Endothelial cell of coronary artery (primary cell): ENCODE measurements at places on chromosomes 7 and 10. TPM values are rescaled to one million over a fixed set of nuclear protein-coding genes. Genes with fewer than 3 reads are reported as not detected.

CYP2C19 gene
- not detected in 2 replicates for total RNA-seq

TMUB1 gene
- total RNA-seq = 12.1 and 16.7 TPM in 2 replicates

RADIL gene
- total RNA-seq = 0.18 and 1.0 TPM in 2 replicates

PRKG1 gene
- 1.9 and 3.9 TPM in 2 replicates for total RNA-seq

XRCC2 gene
- total RNA-seq = 2.0 and 3.7 TPM in 2 replicates

HNRNPA2B1 gene
- 149 and 150 TPM in 2 replicates for total RNA-seq

HDAC9 gene
- total RNA-seq = 1.8 and 6.0 TPM in 2 replicates

CARD11 gene
- total RNA-seq = 37.6 and 46.0 TPM in 2 replicates

TEX47 gene
- not detected in 2 replicates for total RNA-seq

OR6V1 gene
- total RNA-seq = not detected in 2 replicates

CAMK1D gene
- total RNA-seq = 0.63 and 1.6 TPM in 2 replicates

ING3 gene
- 13.7 and 13.9 TPM in 2 replicates for total RNA-seq

TRIL gene
- total RNA-seq = under 0.01 and 0.09 TPM in 2 replicates

CUL2 gene
- total RNA-seq = 27.7 and 32.8 TPM in 2 replicates

DHTKD1 gene
- total RNA-seq = 10.8 and 14.7 TPM in 2 replicates

PKD1L1 gene
- total RNA-seq = 0.90 and 3.7 TPM in 2 replicates

GSTO2 gene
- total RNA-seq = 0.18 and 0.66 TPM in 2 replicates

PIK3AP1 gene
- total RNA-seq = under 0.01 and 0.18 TPM in 2 replicates

ANKRD1 gene
- total RNA-seq = 667 and 960 TPM in 2 replicates

H2BK1 gene
- total RNA-seq = not detected in 2 replicates

COL13A1 gene
- 18.3 and 36.0 TPM in 2 replicates for total RNA-seq

WNT2 gene
- 0.19 TPM in 1 of 2 replicates, not detected in the other for total RNA-seq

LRRN3 gene
- total RNA-seq = 0.19 TPM in 1 of 2 replicates, not detected in the other

MKLN1 gene
- 15.1 and 26.4 TPM in 2 replicates for total RNA-seq

AKR1C8 gene
- total RNA-seq = not detected in 2 replicates

AASS gene
- total RNA-seq = 29.4 and 42.1 TPM in 2 replicates

NYAP1 gene
- total RNA-seq = 1.9 and 2.2 TPM in 2 replicates

PHKG1 gene
- 0.19 and 0.36 TPM in 2 replicates for total RNA-seq

ARL4A gene
- 26.3 and 30.0 TPM in 2 replicates for total RNA-seq

KIAA1549 gene
- 2.3 TPM in 2 replicates for total RNA-seq

ARHGAP22 gene
- 54.2 and 72.1 TPM in 2 replicates for total RNA-seq

AEBP1 gene
- total RNA-seq = 3.3 and 11.5 TPM in 2 replicates

TMEM236 gene
- total RNA-seq = under 0.01 and 0.19 TPM in 2 replicates

SRGN gene
- 961 and 1,471 TPM in 2 replicates for total RNA-seq

PIP4K2A gene
- total RNA-seq = 27.6 and 28.5 TPM in 2 replicates

CALML5 gene
- total RNA-seq = not detected in 2 replicates

CDC14C gene
- not detected in 2 replicates for total RNA-seq

TSPAN12 gene
- total RNA-seq = 10.7 and 21.1 TPM in 2 replicates
